ENCODE measurements at places on chromosomes 3 and 15.
A peak's percentile ranks its signal among the peaks of the same experiment; 100 is the strongest.

DNA sequence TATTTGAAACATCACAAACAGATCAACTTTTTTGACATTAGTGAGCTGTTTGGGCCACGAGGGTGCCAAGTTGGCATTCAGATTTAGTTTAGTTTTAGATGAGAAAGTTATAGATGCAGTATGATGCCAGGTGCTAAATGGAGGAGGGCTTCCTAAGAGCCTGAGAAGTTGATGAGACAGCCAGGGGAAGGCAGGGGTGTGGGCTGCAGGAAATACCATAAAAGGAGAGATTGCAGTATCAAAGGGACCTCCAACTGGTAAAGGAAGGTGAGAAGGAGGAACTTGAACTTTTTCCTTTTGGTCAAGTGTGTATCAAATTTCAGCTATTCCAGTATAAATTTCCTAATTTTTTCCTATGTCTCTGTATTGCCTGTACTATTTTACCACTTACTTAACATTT lies 2.0 kb upstream of the TNIK start:
- no peak for DNase-seq

DNA sequence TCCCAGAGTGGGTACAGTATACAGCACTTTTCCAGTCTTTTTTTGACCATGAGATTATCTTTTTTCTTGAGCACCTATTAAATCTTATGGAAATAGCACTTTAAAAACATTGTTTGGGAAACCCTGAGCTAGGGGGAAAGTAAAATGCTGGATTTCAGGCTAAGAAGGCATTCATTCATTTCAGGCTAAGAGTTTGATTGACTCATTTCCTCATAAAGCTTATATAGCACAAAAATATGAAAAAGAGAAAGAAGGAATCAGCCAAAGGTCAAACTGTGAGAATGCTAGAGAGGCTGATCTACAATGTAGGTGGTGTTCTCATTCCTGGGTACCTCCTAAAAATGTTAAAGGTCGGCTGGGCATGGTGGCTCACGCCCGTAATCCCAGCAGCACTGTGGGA lies 10.5 kb downstream of the TTC23 start:
- no peak for DNase-seq

GRCh38 chr15:38129531-38130204 lies 123.0 kb upstream of the SPRED1 start:
- DNase-seq = no peak

GRCh38 chr3:106299300-106300098 lies 430.7 kb upstream of the CBLB start:
- peak; percentile 4 for DNase-seq

- DNase-seq = no peak
Measured at GRCh38 chr3:123700791-123701722, 116.2 kb upstream of the HACD2 start.

DNA sequence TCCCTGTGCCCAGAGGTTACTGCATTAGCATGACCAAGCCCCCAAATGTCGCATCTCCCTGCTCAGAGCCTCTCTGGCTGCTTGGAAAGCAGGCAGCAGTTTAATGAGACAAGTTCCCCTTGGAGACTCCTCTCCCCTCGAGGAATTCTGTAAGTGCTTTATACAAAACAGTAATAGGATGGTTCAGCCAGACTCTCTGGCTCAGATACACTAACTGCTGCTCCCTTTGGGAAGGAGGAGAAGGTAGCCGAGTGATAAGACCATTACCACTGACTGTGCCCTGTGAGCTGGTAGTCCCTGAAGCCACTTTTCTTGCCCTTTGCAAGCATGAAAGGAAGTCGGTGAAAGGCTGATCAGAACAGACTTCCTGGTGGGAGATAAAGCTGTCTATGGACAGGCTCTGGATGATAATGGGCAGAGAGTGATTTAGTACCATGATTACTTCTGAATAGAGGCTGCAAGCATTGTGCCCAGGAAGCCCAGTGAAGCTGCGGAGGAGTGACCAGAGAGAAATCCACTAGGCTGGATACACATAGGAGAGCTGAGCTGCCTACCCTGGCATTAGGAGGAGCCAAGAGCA lies 100.8 kb downstream of the SEMA6D start:
- no peak for DNase-seq

- peak; percentile 66 for DNase-seq
Measured at GRCh38 chr3:186821429-186822387, 15.4 kb upstream of the RFC4 start.

DNA sequence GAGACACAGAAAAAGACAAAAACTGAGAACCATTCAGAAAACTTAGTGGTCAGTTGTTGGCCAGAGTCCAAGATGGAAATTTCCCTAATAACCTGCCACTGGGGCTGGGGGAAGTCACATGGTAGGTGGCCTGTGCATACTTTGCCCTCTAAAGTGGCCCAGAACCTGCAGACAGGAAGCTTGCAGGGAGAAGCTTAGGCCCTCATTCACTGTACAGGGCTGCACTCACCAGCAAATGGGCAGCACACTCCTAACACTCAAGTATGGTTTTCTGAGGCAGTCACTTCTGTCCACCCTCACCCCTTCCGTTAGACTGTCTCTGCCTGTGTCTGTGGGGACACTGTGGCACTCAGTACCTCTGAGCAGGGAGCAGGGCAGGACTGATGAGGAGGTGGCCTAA lies 14.5 kb upstream of the RNU6-1 start:
- DNase-seq = no peak

DNA sequence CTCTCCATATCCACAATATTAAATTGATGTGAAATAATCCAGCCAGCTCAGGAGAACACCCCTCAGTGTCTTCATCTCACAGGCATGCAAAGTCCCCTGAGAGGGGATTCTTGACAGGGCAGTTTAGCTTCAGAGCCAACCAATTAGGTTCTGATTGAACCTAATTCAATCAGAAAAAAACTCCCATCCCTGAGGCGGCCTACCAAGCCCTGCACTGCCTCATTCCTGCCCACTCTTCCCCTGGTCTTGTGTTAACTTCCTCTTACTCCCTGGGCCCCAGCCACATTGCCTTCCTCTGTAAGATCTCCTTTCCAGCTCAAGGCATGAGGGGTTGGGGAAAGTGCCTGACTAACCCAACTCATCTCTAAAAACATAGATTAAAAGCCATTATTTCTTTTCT lies 46.1 kb downstream of the FRMD4B start:
- no peak for DNase-seq

GRCh38 chr3:63910891-63911290 lies 1.3 kb downstream of the SCAANT1 start:
- DNase-seq = peak; percentile 6

DNA sequence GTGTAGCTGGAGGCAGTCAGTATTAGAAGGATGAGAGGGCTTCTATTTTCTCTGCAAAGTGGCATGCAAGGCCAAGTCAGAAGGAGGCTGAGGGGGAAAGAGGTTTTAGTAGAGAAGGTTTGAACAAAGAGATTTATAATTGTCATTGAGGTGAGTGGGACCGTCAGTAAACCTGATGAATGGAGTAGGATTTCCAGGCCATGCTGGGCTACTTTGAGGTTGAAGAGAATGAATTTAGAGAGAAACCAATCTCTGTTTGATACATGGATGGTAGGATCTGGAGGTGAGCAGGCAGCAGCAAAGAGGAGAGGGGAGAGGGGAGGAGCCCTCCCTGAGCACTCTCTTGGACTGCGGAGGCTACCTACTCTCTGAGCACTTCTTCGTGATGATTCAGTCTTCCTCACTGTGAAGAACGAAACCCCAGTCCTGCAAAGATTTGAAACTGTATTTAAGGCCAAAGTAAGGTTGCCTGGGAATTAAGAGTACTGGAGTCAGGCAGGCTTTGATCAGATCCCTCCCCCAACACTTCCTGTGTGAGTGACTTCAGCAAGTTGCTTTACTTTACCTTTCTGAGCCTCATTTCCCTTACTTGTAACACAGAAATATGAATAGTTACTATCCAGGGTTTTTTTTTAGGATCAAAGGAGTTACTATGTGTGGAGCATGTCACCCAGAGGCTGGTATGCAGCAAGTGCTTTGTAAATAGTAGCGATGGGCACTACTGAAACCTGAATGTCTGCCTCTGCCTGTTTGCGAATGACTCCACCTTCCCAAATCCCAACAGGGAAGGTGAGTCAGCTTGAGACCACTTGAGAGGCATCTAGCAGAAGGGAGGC lies 75.8 kb downstream of the RPL39L start:
- peak; percentile 84 for DNase-seq

DNA sequence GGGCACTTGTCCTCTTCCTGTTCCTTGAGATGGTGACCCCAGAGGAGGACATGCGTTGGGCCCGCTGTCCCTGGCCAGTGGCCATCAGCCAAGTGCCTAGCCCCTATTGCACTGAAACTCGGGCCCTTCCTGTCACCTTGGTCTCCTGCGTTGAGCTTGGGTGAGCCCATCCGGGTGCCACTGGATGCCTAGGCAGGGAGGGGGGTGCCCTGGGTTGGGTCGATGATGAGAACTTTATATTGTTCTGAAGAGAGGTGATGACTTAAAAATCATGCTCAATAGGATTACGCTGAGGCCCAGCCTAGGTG lies 221.8 kb downstream of the SNRPN start:
- no peak for DNase-seq

DNA sequence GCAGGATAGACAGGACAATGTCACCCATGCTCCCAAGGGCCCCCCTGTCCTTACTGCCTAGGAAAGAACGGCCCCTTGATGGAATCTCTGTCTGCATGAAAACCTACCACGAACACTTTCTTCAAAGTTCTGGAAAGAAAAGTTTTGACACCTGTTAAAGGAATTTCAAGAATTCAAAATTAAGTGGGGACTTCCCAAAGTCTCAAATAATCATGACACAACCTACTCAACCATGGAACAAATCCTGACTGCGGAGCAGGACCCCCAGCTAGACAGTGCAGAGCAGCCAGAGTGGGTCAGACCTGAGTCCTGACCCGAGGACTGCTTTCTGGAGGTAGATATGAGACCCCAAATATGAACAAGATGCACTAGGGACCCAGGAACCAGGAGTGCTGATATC lies 245.3 kb upstream of the NSMCE3 start:
- no peak for DNase-seq

DNA sequence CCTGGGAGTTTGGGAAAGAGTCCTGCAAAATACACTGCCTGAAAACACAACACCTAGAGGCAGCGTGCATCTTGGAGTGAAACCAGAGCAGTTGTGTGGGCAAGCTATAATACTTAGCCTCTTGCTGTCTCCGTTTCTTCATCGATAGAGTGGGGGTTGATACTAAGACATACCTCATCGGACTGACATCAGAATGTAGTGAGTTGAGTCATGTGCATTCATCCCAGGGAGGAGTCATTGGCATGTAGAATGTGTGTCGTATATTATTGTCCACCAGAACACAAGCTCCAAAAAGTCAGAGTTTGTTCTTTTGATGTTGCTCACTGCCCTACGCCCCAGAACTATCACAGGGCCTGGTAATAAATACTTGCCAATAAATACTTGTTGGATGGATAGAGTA lies 4.3 kb downstream of the SNTN start:
- no peak for DNase-seq

GRCh38 chr3:190706582-190706981 lies 155.9 kb downstream of the GMNC start:
- no peak for DNase-seq

- peak; percentile 60 for DNase-seq
Measured at GRCh38 chr15:84826369-84826823, 9.2 kb downstream of the ALPK3 start.

DNA sequence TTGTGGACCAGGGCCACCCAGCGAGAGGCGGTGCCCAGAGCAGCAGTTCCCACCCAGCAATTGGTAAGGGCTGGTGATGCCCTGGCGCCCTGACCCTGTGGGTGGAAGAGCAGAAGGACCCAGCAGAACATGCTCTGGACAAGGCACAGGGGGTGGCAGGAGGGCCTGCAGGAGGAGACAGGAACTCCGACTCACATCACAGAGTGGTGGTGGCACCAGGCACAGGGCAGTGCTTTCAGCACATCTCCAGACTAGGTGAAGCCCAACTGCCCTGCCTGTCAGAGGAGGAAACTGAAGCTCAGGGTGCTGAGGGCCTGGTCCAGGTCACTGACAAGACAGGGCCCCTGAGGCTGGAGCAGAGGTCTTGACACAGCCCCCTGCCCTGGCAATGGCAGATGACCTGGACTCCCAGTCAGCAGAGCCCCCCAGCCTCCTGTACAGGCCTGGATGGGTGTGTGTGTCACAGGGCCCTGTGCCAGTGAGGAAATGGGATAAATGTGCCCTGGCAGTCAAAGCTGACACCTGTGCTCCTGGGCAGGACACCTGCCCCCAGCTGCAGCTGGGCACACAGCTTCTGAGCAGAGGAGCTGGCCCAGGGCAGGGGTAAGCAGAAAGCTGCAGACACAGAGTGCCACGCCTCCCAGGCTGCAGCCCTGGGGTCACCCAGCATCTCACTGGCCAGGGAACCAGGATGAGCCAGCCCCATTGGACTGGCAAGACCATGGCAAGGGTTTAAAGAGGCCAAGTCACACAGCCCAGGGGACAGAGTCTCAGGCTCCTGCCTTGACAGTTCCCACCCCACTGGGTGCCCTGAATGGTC lies 11.4 kb downstream of the KLF15 start:
- peak; percentile 78 for DNase-seq

- no peak for DNase-seq
Measured at GRCh38 chr3:11424277-11424676, 152.1 kb downstream of the ATG7 start.

DNA sequence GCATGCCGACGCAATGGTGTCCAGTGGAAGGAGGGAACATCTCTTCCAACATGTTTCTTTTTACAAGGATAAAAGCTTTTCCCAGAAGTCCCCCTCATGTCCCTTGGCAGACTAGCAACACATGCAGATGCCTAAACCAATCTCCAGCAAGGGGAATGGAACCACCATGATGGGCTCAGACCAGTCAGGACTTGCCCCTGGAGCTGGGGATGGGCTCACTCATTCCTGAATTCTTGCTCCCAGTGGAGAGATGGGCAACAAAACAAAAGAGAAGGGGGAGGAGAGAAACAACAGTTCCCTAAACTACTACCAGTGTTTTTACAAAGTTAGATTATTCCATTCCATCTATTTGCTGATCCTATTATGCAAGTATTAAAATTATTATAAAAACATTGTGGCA lies 76.8 kb upstream of the OXTR start:
- no peak for DNase-seq

- DNase-seq = peak; percentile 8
Measured at GRCh38 chr3:19190602-19191001, 42.3 kb downstream of the KCNH8 start.

- DNase-seq = no peak
Measured at GRCh38 chr3:64311424-64312061, 86.3 kb upstream of the PRICKLE2 start.

DNA sequence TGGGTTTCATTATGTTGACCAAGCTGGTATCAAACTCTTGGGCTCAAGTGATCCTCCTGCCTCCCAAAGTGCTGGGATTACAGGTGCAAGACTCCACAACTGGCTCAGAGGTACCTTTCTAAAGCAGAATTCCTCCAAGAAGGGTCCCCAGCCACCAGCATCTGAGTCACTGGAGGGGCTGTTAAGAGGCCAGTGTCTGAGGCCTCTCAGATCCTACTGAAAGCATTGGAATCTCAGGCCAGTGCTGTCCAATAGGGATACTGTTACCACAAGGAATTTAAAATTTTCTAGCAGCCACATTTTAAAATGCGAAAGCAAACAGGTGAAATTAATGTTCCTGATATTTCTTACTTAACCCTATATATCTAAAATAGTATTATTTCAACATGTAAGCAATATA lies 1.3 kb downstream of the CAV3 start:
- DNase-seq = no peak

GRCh38 chr3:58345457-58345856 lies 12.8 kb downstream of the PXK start:
- DNase-seq = no peak
